ENCODE measurements at places on chromosomes 4 and X.
A peak's percentile ranks its signal among the peaks of the same experiment; 100 is the strongest.

GRCh38 chr4:72690771-72691170 is 121.8 kb upstream of the ADAMTS3 start:
- DNase-seq: no peak
- no peaks in the 10 kb centered on the region for H3K36me3 ChIP-seq
- H3K4me1 ChIP-seq: no peaks in the 10 kb centered on the region
- H3K4me3 ChIP-seq: no peak overlapping the region

GRCh38 chr4:16931339-16932305 is 33.2 kb upstream of the LDB2 start:
- DNase-seq: no peak
- H3K27ac ChIP-seq: no peak overlapping the region
- no peaks in the 10 kb centered on the region for H3K4me1 ChIP-seq
- no peak overlapping the region for H3K4me3 ChIP-seq
- H3K27me3 ChIP-seq: no peaks in the 10 kb centered on the region

- no peak overlapping the region for H3K27ac ChIP-seq
- no peak overlapping the region for H3K4me3 ChIP-seq
- no peak for DNase-seq
- no peaks in the 10 kb centered on the region for H3K4me1 ChIP-seq
- no peaks in the 10 kb centered on the region for H3K36me3 ChIP-seq
- H3K27me3 ChIP-seq: no peaks in the 10 kb centered on the region
These were observed 101.9 kb upstream of the SCOC start for GRCh38 chr4:140271553-140271952.

DNA sequence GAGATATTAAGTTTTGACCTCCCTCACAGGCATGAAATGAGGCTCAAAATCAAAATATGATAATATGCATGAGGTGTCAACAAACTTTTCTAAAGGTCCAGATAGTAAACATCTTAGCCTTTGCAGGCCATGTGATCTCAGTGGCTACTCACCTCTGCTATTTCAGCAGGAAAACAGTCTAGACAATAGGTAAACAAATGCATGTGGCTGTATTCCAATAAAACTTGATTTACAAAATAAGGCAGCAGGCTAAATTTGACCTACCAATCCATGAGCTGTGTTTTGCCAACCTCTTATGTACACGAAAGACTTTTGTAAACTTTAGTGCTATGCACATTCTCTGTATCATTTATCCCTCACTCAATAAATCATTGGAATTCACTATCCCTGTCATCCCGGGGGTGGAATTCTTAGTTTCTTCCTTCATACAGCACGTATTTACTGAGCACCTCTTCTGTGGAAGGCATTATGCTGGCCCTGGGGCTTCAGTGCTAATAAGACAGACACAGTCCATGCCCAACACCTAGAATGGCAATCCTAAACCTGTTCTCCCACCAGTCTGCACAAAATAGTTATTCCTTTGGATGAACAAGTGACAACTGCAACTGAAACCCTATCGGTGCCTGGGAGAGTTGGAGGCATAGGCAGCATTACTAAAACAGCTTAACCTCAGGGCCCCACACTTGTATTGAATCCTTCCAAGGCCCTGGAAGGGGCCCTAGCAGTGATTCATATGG is 19.9 kb downstream of the MAGEB17 start:
- H3K36me3 ChIP-seq: no peaks in the 10 kb centered on the region
- no peak for DNase-seq
- H3K27ac ChIP-seq: no peak overlapping the region
- no peaks in the 10 kb centered on the region for H3K4me1 ChIP-seq
- H3K27me3 ChIP-seq: no peaks in the 10 kb centered on the region
- H3K4me3 ChIP-seq: no peak overlapping the region

GRCh38 chr4:8079031-8079885 is 79.4 kb downstream of the ABLIM2 start:
- peak; percentile 72 for DNase-seq
- H3K4me3 ChIP-seq: no peak overlapping the region
- no peaks in the 10 kb centered on the region for H3K27me3 ChIP-seq
- no peak overlapping the region for H3K27ac ChIP-seq
- H3K36me3 ChIP-seq: no peaks in the 10 kb centered on the region

- no peak overlapping the region for H3K27ac ChIP-seq
- no peaks in the 10 kb centered on the region for H3K4me1 ChIP-seq
- no peaks in the 10 kb centered on the region for H3K27me3 ChIP-seq
- H3K4me3 ChIP-seq: no peak overlapping the region
- DNase-seq: no peak
These were observed 247.9 kb upstream of the EPHA5 start for GRCh38 chr4:65918212-65918611.

GRCh38 chrX:154083126-154083517 is 14.4 kb downstream of the MECP2 start:
- H3K27ac ChIP-seq: peak overlapping the region; percentile 41
- no peak overlapping the region for H3K4me3 ChIP-seq
- no peaks in the 10 kb centered on the region for H3K36me3 ChIP-seq
- no peak for DNase-seq
- H3K4me1 ChIP-seq: peaks cover 18% of the 10 kb centered on the region

GRCh38 chr4:159317203-159317602 is 214.3 kb downstream of the RAPGEF2 start:
- no peaks in the 10 kb centered on the region for H3K36me3 ChIP-seq
- H3K27ac ChIP-seq: no peak overlapping the region
- no peaks in the 10 kb centered on the region for H3K4me1 ChIP-seq
- no peak for DNase-seq
- H3K4me3 ChIP-seq: no peak overlapping the region
- H3K27me3 ChIP-seq: no peaks in the 10 kb centered on the region

- H3K27ac ChIP-seq: no peak overlapping the region
- H3K36me3 ChIP-seq: no peaks in the 10 kb centered on the region
- no peak overlapping the region for H3K4me3 ChIP-seq
- H3K4me1 ChIP-seq: no peaks in the 10 kb centered on the region
- H3K27me3 ChIP-seq: no peaks in the 10 kb centered on the region
- no peak for DNase-seq
These were observed 341.7 kb downstream of the PPP3CA start for GRCh38 chr4:101005659-101006058.

DNA sequence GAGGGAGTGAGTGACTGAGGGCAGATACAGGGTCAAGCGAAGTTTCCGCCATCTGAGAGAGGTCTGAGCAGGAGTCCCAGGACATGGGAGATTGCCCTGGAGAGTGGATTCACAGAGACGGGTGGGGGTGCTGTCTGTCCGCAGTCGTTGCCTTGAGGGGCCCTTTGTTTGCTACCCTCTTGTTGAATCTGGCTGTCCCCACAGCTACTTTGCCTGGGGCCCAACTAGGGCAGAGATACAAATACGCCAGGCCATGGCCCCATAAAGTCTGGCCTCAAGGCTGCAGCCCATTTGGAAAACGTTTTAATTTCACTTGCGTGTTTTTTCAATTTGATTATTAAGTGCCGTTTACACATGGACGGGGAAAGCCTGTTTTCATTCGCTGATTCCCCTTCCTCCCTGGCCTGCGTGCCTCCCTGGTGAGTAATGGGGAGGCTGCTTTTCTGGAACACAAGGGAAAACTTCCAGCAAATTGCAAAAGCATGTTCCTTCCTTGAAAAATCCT is 134.4 kb downstream of the SMIM20 start:
- peaks cover 16% of the 10 kb centered on the region for H3K4me1 ChIP-seq
- H3K4me3 ChIP-seq: no peak overlapping the region
- H3K27ac ChIP-seq: peak overlapping the region; percentile 81
- H3K36me3 ChIP-seq: no peaks in the 10 kb centered on the region
- peak; percentile 30 for DNase-seq

DNA sequence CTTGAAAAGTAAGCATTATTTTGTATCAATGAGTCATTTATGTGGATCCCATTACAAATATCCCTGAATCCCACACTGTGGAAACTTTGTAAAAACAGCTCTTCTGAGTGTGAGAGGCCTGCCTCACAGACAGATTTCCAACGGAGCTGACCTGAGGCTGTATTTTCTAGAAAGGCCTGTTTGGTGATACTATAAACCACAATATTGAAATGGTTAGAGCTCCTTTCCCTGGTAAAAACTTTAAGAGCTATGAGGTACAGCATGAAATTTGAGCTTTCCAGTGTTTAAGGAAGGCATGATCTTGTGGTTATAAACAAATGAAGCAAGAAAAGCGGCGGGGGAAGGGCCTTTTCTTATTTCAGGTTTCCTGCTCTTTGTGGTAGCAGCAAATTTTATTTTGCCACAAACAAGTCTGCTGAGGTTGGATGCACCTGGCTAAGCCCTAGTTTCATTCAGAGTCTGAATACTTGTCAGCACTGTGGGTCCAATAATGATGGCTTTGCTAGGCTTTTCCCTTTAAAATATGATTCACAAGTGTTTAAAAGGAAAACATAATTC is 86.8 kb upstream of the ETNPPL start:
- H3K4me3 ChIP-seq: no peak overlapping the region
- H3K27ac ChIP-seq: no peak overlapping the region
- no peaks in the 10 kb centered on the region for H3K36me3 ChIP-seq
- H3K4me1 ChIP-seq: no peaks in the 10 kb centered on the region
- no peak for DNase-seq

DNA sequence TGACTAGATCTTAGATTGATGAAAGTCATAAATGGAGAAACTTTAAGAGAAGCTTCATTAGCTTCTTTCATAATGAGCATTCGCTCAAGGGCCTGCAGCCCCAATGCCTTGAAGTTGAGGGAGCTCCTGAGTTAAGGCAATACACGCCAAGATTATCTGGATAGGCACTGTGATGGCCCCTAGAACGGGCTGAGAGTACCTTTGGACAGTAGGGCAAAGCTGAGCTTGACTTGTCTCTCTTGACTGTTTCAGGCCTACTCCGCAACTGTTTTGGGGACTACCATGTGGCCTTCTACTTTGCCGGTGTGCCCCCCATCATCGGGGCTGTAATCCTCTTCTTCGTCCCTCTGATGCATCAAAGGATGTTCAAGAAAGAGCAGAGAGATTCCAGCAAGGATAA is 83.3 kb downstream of the RLIM start:
- no peaks in the 10 kb centered on the region for H3K4me1 ChIP-seq
- no peaks in the 10 kb centered on the region for H3K27me3 ChIP-seq
- H3K27ac ChIP-seq: no peak overlapping the region
- no peaks in the 10 kb centered on the region for H3K36me3 ChIP-seq
- DNase-seq: no peak
- no peak overlapping the region for H3K4me3 ChIP-seq

GRCh38 chr4:140807491-140808252 is 51.5 kb upstream of the TBC1D9 start:
- H3K36me3 ChIP-seq: no peaks in the 10 kb centered on the region
- no peaks in the 10 kb centered on the region for H3K4me1 ChIP-seq
- no peak overlapping the region for H3K4me3 ChIP-seq
- peak overlapping the region; percentile 62 for H3K27ac ChIP-seq
- H3K27me3 ChIP-seq: no peaks in the 10 kb centered on the region

DNA sequence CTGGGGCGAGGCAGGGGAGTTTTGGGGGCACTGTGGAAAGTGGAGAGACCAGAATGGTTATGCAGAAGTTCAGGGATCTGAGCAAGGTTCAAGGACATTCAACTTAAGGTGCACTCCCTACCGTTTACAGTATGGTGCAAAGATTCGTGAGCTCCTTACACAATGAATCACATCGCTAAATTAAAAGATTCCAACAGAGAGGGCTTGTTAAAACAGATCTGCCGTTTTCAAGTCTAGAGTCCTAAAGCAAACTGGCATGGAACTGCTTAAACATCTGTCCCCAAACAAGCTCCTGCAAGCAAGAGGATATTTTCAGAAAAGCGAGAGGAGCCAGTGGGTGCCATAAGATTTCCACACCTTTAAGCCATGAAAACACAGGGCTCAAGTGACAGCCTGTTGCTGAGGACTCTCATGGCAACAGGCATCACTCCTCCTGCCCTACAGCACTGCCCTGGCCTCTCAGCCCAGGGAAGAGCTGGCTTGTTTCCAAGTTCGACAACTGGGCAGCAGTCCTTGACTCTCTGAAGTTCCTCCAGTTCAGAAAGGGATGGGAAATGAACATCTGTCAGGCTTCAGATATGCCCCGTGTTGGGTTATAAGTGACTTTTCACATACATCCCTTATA is 10.0 kb downstream of the FAM184B start:
- no peaks in the 10 kb centered on the region for H3K27me3 ChIP-seq
- no peaks in the 10 kb centered on the region for H3K36me3 ChIP-seq
- no peaks in the 10 kb centered on the region for H3K4me1 ChIP-seq
- H3K27ac ChIP-seq: no peak overlapping the region
- no peak for DNase-seq

GRCh38 chrX:19860571-19860970 is 26.8 kb downstream of the SH3KBP1 start:
- DNase-seq: no peak
- no peak overlapping the region for H3K4me3 ChIP-seq
- H3K36me3 ChIP-seq: no peaks in the 10 kb centered on the region
- H3K27me3 ChIP-seq: no peaks in the 10 kb centered on the region
- H3K27ac ChIP-seq: no peak overlapping the region

- no peak for DNase-seq
- H3K36me3 ChIP-seq: no peaks in the 10 kb centered on the region
- H3K27me3 ChIP-seq: peaks cover 70% of the 10 kb centered on the region
- no peak overlapping the region for H3K27ac ChIP-seq
- no peak overlapping the region for H3K4me3 ChIP-seq
These were observed 2.9 kb upstream of the UCP1 start for GRCh38 chr4:140571620-140572019.

DNA sequence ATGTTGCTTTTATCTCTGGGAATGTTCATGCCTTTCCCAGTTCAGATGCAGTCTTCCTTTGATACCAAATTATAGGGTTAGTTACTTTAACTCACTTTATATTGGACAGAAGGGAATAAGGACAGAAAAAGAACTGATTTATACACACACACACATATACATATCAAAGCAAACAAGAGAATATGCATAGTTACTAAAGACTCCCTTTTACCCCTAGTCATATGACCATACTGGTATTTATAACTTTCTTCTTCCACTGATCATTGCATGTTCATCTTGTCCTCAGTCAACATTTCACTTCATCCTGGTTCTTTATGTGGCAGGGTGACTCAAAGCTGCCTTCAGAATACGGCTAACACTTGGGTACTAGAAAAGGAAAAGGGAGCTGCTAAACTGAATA is 120.4 kb downstream of the PARM1 start:
- no peaks in the 10 kb centered on the region for H3K27me3 ChIP-seq
- H3K36me3 ChIP-seq: no peaks in the 10 kb centered on the region
- H3K4me1 ChIP-seq: no peaks in the 10 kb centered on the region
- no peak overlapping the region for H3K4me3 ChIP-seq
- no peak for DNase-seq
- no peak overlapping the region for H3K27ac ChIP-seq

Measured in transverse colon (tissue), 4 donors.